Prostate gland (tissue), 2 donors: ENCODE measurements at places on chromosomes 16 and 17. TPM values are rescaled to one million over a fixed set of nuclear protein-coding genes. Genes with fewer than 3 reads are reported as not detected.

- DNase-seq: no peak
Observed at GRCh38 chr17:17137731-17138585, 68.2 kb downstream of the PLD6 start.

- no peak for DNase-seq
Observed at GRCh38 chr16:88977018-88977811, at the start of gene CBFA2T3. TSS of gene CBFA2T3 (minus strand) at chr16:88977207. CDS start at chr16:88976807, 400 bp downstream.

SMIM36 gene
- not detected for total RNA-seq

MT3 gene
- total RNA-seq: 1.6 TPM

GRCh38 chr16:1042049-1042744 lies 30.4 kb upstream of the SSTR5 start:
- no peak for DNase-seq

- no peak for DNase-seq
Observed at GRCh38 chr17:56740481-56740880, 93.2 kb downstream of the C17orf67 start.

GRCh38 chr17:83012868-83013778 lies 66.3 kb upstream of the METRNL start:
- no peak for DNase-seq

NDRG4 gene
- total RNA-seq: 359 TPM

GRAPL gene
- 4.3 TPM for total RNA-seq

GRCh38 chr17:40956401-40957254 lies 10.1 kb downstream of the KRT39 start:
- no peak for DNase-seq

DNA sequence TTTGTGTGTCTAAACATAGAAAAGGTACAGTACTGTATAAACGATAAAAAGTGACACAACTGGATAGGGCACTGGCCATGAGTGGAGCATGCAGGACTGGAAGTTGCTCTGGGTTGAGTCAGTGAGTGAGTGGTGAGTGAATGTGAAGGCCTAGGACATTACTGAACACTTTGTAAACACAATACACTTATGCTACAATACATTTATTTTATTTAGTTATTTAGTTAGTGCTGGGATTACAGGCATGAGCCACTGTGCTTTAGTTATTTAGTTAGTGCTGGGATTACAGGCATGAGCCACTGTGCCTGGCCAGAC lies 4.6 kb downstream of the CFAP20 start:
- DNase-seq: no peak

GRCh38 chr17:60134396-60135150 lies 15.2 kb upstream of the CA4 start:
- no peak for DNase-seq

GRCh38 chr17:78223061-78223460 lies 8.4 kb upstream of the TMEM235 start:
- no peak for DNase-seq

DNA sequence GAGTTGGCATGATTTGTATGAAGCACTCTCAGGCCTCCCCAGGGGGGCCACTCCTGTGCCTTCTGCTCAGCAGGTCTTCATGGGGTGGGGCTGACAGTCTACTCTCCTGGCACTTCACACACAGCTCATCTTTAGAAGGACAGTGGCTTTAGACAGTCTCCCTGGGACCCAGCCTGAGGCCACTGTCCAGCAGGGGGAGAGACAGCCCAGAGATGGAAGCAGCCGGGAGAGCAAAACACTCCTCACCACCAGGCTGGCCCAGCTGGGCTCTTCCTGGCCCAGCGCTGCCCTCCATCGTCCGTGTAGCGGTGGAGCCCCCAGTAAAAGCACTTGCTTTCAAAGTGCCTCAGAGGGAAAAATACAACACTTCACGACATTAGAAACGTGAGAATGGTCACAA lies 62.0 kb upstream of the CRHR1 start:
- no peak for DNase-seq

DNA sequence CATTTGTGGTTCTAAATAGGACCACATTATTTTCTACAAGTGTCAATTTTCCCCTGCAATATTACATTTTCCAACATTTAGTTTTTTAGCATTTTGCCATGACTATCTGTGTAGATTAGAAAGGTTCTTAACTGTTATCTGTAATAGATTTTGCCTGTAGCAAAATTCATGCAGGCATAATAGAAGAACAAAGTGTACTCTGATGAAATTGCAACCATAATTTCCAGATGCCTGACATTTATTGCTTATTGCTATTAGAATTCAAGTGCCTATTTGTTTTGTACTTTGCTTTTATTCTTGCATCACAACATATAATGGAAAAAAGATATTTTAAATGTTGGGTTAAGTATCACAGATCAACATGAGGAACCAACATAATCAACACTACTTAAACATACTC lies 337.7 kb downstream of the TOX3 start:
- DNase-seq: no peak

- DNase-seq: no peak
Observed at GRCh38 chr16:84611041-84611440, 6.8 kb downstream of the COTL1 start.

DNA sequence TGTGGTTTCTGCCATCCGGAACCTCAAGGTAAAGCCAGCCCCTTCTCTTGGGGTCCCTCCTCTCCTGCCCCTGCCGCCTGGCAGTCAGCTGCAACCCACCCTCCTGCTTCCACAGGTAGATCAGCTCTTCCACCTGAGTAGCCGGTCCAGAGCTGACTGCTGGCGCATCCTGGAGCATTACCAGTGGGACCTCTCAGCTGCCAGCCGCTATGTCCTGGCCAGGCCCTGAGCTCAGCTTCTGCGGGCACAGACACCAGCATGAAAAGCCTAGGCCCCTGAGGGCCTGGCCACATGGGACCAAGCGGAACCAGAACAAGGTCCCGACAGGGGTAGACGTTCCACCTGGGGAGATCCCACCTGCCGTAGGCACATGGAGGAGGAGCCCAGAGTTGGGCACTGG lies 5.5 kb downstream of the PLSCR3 start:
- no peak for DNase-seq

- no peak for DNase-seq
Observed at GRCh38 chr16:71337631-71338030, 20.9 kb upstream of the CALB2 start.

GPR142 gene
- 3.6 TPM for total RNA-seq

DNA sequence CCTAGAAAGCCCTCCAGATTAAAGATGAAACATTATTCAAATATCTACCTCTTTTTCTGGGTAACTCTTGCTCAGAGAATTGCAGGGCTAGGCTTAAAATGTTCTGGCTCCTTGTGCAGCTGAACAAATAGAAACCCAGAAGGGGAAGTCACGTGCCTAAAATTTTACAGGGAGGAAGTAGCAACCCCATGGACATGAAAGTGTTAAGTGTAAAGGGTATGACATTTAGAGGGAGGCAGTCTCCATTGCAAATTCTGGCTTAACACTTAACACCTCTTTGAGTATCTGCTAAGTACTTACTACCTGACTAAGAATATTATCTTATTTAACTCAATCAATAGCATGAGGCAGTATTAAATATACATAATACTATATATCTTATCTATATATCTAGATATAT lies 376.1 kb upstream of the ERCC4 start:
- DNase-seq: no peak

- no peak for DNase-seq
Observed at GRCh38 chr16:3694051-3694450, 23.3 kb downstream of the TRAP1 start.

DNA sequence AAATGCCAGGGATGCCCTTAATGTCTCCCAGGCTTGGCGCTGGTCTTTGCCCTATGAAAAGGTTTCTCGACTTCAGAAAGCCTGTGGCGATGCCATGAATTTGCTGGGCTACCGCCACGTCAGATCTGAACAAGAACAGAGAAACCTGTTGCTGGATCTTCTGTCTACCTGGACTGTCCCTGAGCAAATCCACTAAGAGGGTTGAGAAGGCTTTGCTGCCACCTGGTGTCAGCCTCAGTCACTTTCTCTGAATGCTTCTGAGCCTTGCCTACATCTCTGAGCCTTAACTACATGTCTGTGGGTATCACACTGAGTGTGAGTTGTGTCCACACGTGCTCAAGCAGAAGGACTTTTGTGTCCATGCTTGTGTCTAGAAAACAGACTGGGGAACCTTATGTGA lies 11.4 kb downstream of the CHST4 start:
- peak; percentile 29 for DNase-seq

DNA sequence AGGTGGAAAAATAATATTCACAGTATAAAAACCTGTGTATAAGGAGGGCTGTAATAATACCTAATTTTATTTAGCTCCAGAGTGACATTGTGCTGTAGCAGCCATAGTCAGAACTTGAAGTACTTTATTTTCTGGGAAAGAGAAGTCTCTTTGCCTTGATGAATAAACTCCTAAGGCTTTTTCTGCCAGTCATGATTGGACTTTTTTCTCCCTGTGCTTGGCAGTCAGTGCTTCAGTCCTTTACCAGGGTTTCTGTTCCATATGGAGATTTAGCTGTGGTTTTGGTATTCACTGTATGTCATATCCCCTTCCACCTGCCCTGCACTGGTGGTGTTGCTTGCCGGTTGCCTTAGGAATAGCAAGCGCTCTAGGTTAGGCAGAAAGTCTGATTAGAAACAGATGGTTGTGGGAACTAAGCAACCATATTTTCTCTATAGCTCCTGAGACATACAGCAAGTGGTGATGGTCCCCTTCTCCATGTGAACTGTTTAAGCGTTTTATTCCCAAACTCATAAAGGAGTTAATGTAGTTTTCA lies 24.7 kb downstream of the DDX42 start:
- no peak for DNase-seq

- no peak for DNase-seq
Observed at GRCh38 chr17:35605678-35606077, 18.6 kb downstream of the AP2B1 start.

GINS2 gene
- total RNA-seq: 6.2 TPM

- DNase-seq: no peak
Observed at GRCh38 chr16:84670063-84670462, 21.8 kb downstream of the KLHL36 start.

DNA sequence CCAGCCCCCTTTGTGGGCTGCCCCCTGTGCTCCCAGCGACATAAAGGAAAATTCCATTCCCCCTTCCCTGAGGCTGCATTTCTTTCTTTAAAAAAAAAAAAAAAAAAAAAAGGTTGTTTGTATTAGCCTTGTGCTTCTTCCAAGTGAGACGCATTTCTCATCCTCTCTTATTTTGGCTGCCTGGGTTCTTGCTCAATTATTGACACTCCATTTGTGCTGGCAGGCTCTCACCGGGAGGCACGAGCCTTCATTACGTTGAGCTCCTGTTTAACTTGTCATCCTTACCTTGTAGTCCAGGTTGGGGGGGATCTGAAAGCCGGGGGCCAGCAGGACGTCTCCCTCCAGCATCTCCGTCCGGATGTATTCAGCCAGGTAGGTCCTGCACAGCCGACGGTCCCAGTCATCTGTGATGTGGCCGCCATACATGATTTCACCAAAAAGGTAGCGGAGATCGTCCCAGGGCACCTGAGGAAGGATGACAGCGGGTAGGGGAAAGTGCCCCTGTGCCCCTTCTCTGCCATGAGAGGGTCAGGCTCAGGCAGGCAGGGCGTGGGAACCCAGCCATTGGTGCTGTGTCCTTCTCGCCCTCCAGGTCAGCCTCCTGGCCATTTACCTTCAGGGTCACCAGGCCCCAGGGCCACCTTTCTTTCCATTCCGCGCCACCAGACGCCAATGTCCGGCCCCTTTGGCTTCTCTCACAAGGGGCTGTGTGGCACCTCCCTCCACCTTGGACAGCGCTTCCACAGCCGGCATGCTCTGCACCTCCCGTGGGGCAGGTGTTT lies 50.6 kb downstream of the PGS1 start:
- peak; percentile 68 for DNase-seq

- DNase-seq: no peak
Observed at GRCh38 chr17:73722165-73722564, 77.9 kb upstream of the SDK2 start.

- no peak for DNase-seq
Observed at GRCh38 chr17:76944477-76944876, 76.3 kb downstream of the MGAT5B start.

BRICD5 gene
- 26.2 TPM for total RNA-seq

DNA sequence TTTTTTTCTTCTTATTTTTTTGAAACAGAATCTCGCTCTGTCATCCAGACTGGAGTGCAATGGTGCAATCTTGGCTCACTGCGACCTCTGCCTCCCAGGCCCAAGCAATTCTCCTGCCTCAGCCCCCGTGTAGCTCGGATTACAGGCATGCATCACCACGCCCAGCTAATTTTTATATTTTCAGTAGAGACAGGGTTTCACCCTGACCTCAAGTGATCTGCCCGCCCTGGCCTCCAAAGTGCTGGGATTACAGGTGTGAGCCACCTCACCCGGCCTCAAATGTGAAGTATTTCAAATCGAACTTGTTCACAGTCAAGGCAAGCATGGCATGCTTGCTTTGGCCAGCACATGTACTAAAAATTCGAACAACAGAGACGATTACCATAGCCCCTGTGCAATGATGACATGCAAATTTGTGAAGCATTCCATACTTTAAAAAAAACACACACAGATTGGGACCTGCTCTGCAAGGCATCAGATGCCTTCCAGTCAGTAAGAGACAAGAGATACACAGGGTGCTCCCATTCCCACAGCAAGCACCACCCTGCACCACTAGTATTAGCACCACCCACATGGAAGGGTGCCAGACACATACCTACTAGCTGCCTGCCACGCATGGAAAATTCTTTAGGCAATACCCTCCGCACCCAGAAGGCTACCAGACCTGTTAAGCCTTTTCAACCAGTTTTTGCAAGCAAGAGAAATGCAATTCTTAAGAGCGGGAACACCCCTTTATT lies 47.2 kb downstream of the ANKRD11 start:
- DNase-seq: peak; percentile 77

GRCh38 chr17:35816723-35817122 lies 7.4 kb downstream of the TAF15 start:
- DNase-seq: no peak

GRCh38 chr17:43027091-43028032 lies 2.3 kb downstream of the RND2 start:
- no peak for DNase-seq

GRCh38 chr16:28991687-28992086 lies 6.8 kb downstream of the LAT start:
- DNase-seq: no peak

TBC1D26 gene
- total RNA-seq: 6.0 TPM

GRCh38 chr16:50244504-50245416 lies 21.6 kb upstream of the ADCY7 start:
- DNase-seq: no peak

OR4D1 gene
- total RNA-seq: not detected

DNA sequence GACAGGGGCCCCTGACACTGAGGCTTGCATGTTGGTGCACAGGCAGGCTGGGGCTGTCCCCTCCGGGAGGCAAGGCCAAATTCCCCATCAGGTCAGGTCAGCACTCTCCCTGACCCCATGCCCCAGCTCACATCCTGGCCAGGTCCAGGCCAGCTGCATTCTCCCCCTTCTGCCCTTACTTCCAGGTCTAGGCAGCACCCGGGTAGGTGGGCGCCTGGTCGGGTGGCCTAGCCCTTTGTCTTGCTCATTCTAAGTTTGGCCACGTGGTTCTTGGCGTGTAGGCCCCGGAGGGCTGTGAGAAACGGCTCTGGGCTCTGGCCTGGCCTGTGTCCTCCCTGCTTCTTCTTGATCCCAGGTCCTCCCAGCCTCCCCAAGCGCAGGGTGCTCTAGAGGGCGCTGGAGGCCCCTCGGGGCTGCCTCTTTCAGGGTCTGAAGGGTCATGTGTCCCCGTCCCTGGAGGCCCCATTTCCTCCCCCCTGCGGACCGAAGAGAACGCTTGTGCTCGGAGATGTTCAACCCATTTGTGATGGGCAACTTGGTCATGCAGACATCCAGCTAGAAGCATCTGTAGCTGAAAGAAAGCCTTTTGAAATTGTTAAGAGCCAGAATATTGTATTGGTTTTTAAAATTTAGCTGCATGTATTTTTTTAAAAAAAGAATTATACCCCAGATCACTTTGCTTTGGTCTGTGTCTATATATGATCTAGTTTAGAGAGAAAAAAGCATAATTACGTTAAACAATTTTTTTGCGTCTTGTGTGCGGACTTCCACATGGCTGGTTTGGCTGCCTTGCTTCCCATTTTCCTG lies 6.7 kb downstream of the BAHCC1 start:
- no peak for DNase-seq
